ENCODE measurements at places on chromosomes 3 and 15. TPM values are rescaled to one million over a fixed set of nuclear protein-coding genes. Genes with fewer than 3 reads are reported as not detected.

DNA sequence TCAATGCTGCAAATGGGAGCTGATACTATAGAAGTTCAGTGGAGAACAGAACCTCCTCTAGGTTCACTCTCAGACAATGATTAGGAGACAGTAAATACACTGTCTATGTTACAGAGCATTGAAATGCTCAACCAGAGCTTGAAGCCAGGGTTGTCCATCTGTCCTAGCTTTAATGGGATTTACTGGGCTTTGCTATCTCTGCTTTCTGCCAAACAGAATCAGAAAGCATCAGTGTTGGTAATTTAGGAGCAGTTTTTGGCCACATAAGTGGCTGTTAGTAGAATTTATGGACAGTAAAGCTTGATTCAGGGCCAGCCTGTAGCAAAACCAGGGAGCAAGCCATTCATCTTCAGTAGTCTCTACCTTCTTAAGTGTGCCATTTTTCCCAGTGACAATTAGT is 396.3 kb downstream of the LSAMP start:
- DNase-seq = no peak

The SLC6A1 gene
- total RNA-seq = not detected

The RPP25 gene
- total RNA-seq = 2.2 TPM

- DNase-seq = no peak
Measured at GRCh38 chr3:150783920-150784746, 21.2 kb upstream of the SIAH2 start.

DNA sequence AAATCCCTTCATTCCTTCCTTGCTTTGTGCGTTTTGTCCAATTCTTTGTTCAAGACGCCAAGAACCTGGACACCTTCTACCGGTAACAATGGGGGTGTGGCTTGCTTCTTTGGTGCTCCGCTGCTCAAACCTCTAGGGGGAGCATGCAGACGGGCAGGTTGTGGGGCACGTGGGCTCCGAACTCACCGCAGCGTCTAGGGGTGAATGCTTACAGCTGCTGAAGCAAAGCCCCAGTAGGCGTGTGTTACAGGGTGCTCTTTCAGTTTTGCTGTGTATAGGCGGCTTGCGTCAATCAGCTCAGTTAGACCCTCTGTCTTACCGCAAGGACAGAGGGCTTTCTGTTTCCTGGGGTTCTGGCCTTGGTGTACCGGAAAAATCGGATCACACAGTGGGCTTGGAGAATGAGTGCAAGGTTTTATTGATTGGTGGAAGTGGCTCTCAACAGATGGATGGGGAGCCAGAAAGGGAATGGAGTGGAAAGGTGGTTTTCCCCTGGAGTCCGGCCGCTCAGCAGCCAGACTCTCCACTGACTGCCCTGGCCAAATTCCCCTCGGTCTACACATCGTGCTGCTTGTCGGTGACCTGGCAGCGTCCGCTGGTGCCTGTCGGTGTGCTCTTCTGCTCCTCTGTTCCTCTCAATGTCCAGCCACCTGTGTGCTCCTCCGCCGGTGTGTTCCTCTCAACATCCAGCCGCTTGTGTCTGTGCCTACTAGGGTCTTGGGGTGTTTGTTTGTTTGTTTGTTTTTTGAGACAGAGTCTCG is 1.2 kb upstream of the LRRC34 start:
- peak; percentile 91 for DNase-seq

DNA sequence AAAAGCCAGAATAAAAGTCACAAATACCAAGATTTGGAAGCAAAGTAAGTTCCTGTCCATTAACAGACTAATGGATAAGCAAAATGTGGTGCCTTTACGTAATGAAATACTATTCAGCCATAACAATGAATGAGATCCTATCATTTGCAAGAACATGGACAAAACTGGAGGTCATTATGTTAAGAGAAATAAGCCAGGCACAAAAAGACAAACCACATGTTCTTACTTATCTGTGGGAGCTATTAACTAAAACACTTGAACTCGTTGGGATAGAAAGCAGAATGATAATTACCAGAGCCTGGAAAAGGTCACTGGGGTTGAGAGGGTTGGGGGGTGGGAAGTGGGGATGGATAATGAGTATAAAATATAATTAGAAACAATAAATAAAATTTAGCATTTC is 1015.9 kb downstream of the OTOL1 start:
- no peak for DNase-seq

The TMIE gene
- total RNA-seq = not detected

The CD96 gene
- not detected for total RNA-seq

GRCh38 chr3:184334470-184335158 is 2.8 kb upstream of the FAM131A start:
- no peak for DNase-seq

DNA sequence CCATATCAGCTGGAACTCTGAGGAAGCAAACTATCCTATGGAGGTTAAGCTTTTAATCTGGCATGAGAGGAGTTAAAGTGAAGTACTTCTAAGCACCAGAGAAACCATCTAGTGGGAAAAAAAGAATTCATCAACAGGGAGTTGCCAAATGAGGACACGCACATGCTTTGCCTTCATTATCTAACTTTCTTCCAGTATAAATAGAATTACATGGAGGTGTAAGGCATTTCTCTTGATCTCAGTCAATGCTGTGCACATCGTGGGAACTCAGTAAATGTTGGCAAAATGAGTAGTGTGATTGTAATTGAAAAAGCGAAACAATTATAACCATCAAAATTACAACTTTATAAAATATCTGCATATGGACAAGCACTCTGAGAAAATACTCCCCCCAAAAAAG is 8.0 kb upstream of the GSK3B start:
- no peak for DNase-seq

GRCh38 chr3:48492461-48493202 is 11.3 kb downstream of the SHISA5 start:
- DNase-seq = peak; percentile 77

DNA sequence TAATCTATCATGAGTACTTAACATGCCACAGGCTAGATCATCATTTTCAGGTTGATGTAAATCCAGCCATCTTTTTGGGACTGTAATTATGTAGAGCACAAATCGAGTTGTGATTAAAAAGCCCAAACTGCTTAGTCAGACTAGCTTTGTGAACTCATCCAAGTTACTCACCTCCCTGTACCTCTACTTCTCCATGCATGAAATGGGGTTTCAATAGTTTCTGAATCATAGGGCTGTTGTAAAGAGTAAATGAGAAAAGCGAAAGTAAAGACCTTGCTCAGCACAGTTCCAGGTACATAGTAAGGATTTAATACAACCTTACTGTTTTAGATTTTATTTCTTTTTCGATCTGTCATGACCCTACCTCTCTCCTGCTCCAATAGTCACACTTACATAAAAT is 85.6 kb upstream of the GAP43 start:
- no peak for DNase-seq

DNA sequence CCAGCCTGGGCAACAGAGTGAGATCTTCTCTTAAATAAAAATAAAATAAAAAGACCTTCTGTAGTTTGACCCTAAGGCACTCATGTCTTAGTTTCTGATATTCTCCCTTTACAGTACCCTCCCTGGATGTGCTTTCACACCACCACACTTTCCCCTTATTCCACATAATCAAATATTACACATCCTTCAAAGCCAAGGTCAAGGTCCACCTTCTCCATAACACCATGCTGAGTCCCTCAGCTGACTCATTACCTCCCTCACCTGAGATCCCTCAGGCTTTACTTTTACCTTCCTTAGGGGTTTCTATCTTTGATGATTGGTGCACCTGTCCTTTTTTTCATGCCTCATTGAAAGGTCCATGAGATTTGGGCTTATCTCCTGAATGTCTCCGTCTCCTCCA is 25.5 kb upstream of the MNS1 start:
- DNase-seq = no peak

- peak; percentile 24 for DNase-seq
Measured at GRCh38 chr15:57138349-57138788, 219.9 kb downstream of the TCF12 start.

- DNase-seq = no peak
Measured at GRCh38 chr15:67411486-67411885, 109.4 kb upstream of the C15orf61 start.

The STAC gene
- total RNA-seq = not detected

DNA sequence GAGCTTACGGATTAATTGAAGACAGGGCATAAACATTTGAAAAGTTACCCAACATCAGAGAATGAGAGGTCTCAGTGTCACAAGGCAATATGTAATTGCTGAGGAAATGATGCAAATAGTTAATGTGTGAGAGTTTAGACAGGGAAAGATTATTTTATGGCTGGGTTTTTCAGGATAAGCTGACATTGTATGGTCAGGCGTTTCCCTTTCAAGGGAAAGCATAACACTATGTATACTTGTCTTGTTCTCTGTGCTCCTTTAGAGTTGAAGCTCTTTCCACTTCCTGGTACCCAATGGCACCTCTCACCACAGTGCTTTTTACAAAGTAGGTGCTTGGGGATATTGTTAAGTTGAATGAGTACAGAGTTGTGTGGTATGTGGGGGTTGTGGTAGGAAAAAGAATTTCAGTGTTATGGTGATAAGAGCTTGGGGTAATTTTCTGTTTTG is 19.9 kb downstream of the IQGAP1 start:
- DNase-seq = no peak

DNA sequence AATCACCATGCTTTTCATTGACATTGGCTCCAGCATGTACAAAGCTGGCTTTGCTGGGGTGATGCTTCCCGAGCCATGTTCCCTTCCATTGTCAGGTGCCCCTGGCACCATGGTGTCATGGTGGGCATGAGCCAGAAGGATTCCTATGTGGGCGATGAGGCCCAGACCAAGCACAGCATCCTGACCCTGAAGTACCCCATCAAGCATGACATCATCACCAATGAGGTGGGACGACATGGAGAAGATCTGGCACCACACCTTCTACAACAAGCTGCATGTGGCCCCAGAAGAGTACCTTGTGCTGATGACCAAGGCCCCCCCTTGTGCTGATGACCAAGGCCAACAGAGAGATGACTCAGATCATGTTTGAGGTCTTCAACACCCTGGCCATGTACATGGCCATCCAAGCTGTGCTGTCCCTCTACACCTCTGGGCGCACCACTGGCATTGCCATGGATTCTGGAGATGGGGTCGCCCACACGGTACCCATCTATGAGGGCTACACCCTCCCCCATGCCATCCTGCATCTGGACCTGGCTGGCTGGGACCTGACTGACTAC is 17.6 kb upstream of the RBP2 start:
- DNase-seq = no peak

- DNase-seq = no peak
Measured at GRCh38 chr3:42906848-42907183, 874 bp downstream of the ZNF662 start.

DNA sequence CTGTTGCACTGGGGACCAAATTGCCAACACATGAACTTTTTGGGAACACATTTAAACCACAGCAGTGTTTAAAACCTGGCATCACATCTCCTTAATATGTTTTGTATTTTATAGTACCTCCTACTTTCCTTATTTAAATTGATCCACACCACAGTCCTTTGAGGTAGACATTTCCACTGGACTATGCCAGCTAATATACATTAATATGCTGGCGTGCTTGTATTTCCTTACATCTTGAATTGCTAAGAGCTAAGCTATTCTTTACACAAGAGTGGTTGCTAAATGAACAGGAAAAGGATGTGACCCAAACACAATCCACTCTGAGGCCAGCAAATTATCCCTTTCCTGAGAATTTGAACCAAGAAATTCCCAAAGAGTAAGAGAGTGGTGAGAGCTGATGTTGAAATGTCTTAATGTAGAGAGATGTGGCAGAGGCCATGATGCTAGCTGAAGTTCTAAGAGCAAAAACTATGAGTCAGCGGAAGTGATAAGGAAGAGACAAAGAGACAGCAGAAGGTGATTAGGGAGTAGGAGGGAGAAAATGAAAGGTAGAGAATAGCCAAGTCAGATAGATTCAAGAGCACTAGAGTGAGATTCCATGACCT is 131.2 kb downstream of the CD47 start:
- no peak for DNase-seq

The PLAAT1 gene
- not detected for total RNA-seq

The BFSP2 gene
- 19.2 TPM for total RNA-seq

GRCh38 chr15:25246641-25247406 is 192.0 kb downstream of the UBE3A start:
- no peak for DNase-seq

Data from OCI-LY7 (cell line).